Stimulated activated CD8-positive, alpha-beta memory T cell treated with anti-CD3 and anti-CD28 coated beads, Interleukin-4, amount 100 ng/mL, for 4 hours (primary cell): ENCODE measurements at places on chromosomes 4 and X.

DNA sequence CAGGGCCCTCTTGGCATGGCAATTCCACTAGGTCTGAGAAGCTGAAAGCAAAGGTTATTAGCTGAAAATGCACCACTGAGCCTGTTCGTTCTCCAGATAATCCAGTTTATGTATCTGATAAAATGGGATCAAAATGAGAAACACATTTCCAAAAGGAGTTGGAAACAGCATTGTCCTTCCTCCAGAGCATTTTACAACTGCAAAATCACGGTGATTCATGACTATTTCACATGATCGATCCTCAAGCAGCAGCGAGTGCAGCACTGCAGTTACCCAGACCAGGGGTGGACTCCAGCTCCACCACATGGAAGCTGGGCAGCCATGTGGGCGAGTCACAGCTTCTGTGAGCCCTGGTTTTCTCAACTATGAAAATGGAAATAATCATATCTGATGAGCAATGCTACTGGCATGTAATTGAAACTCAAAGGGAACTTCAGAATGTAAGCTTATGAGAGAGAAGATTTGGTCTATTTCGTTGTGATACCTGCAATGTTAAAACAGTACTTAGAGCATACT lies 78.7 kb upstream of the MSX1 start:
- no peak for DNase-seq

DNA sequence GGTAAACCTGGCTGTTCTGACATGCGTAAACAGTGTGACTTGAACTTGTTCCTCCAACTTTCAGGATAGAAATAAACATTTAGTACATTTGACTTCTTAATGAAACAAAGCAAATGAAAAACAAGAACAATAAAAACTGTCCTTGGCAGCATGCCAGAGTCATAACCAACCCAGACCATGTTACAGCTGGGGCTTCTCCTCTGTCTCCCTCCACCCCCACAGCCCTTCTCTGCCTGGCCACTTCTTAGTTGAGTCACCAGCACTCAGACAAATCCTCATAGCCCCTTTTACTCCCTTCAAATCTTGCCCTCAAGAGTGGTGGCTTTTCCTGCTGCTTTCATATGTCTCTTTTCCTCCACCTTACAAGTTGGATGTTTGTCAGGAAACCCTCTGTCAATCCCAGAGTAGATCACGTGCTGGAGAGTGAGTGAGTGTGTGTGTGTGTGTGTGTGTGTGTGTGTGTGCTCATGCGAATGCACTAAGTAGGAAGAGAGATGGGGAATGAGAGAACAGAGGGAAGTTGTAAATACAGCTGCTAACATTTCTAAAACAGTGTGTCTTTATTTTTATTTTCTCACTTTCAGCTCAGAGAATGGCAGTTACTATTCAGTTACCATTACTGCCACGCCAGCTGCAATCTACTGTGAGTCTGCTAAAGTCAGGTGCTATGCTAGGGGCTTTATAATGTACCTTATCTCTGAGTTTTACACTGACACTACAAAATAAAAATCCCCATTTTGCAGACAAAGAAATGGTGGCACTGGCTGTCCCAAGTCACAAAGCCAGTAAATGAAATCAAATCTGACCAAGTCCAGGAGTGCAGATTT lies 15.0 kb downstream of the SCARB2 start:
- DNase-seq = no peak

DNA sequence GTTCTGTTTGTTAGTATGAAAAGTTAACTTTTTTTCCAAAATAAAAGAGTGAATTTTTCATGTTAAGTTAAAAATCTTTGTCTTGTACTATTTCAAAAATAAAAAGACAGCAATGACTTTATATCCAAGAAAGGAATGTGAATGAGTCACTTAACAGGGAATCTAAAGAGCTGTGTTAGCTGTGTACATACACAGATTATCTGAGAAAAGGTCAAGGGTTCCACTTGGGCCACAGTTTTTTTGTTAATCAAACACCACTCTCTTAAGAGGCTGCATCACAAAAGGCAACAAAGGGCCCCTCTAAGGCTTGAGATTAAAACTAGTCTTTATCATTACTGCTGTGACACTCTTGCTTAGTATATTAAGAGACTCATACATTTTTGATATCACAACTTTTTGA lies 82.1 kb downstream of the FIP1L1 start:
- DNase-seq = no peak

- DNase-seq = no peak
Measured at GRCh38 chr4:41148931-41149330, 65.4 kb downstream of the APBB2 start.

GRCh38 chrX:80929251-80929650 lies 119.6 kb upstream of the BRWD3 start:
- DNase-seq = no peak

DNA sequence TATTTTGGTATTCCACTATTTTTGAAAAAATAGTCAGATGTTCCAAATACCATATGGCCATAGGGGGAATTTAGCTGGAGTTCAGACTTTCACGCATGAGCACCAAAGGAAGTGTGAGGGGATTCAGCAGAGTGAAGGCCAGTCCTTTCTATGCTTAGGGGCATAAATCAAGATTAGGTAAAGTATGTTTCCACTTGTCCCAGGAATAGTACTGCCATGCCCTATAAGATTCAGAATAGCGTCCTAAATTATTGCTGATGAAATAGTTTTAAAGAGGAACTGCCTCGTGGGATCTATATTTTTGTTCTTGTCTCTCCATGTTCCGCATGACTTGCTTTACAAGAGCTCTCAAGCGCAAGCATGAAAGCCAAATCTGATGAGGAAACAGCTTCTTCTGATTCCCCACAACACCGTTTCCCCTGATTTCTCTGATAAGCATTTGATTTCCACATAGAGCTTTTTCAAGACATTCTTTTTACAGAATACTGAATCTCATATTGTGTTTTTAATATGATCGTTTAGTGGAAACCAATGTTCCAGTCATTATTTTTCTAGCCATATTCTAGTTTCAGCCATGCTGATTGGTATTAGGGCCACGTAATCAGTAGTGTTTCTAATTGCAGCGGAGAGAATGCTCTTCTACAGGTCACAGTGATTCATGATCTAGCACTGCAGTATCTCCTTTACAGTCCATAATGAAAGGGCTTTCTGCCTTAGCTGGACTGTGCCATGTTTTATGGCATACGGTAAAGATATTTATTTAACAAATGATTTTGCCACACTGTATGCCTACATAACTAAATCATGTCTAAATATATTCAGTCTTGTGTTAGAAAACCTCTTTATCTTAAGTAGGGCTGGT lies 492.3 kb downstream of the CENPC start:
- DNase-seq = no peak
